ENCODE measurements at places on chromosomes 1 and 21.
A peak's percentile ranks its signal among the peaks of the same experiment; 100 is the strongest.

DNA sequence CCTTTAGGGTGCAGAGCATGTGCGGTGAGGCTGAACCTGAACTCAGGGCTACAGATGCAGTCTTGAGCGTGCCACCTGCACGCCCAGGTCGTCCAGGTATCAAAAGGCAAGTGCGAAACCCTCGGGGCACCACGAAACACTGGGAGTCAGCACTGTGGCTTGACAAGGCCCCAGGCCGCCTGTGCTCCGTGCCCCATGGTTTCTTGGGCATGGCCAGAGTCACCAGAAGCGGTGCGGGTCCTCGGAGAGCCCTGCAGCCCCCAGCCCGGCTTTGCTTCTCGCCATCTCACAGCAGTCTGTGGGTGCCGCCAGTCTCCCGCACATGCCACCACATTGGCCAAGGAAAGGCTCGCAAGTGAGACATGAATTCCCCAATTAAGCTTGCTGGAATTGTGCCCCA, 117.3 kb downstream of the PGBD5 start:
- no peak for DNase-seq

DNA sequence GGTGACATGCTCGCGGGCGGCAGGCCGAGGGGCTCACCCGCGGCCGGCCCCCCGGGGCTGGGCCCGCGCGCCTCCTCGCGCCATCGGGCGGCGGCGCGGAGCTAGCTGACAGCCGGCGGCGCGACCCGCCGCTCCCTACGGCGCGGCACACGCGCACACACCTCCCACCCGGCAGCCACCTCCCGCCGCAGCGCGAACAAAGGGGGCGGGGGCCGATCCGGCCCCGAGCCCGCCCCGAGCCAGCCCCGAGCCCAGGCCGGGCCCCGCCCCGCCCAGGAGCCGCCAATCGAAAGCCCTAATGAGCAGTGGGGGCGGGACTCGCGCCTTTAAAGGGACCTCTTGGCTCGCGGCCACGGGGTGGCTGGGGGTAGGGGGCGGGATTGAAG, at the start of gene KIF21B:
KIF21B (minus strand) TSS at position 198 of the 386 bp plus-strand sequence. CDS start 331 bp downstream, outside the sequence.
- peak; percentile 17 for DNase-seq

GRCh38 chr1:247362153-247362552, 30.5 kb upstream of the ZNF496 start:
- DNase-seq: no peak

- no peak for DNase-seq
These were observed 253.0 kb downstream of the FGGY start for GRCh38 chr1:59549903-59550302.

- no peak for DNase-seq
These were observed 13.4 kb upstream of the PEF1 start for GRCh38 chr1:31657972-31658510.

- no peak for DNase-seq
These were observed 59.8 kb downstream of the GPR88 start for GRCh38 chr1:100597784-100598183.

GRCh38 chr1:3846541-3846940, 10.5 kb downstream of the CEP104 start:
- no peak for DNase-seq

- DNase-seq: no peak
These were observed 4.0 kb upstream of the DMRTA2 start for GRCh38 chr1:50427086-50427817.

DNA sequence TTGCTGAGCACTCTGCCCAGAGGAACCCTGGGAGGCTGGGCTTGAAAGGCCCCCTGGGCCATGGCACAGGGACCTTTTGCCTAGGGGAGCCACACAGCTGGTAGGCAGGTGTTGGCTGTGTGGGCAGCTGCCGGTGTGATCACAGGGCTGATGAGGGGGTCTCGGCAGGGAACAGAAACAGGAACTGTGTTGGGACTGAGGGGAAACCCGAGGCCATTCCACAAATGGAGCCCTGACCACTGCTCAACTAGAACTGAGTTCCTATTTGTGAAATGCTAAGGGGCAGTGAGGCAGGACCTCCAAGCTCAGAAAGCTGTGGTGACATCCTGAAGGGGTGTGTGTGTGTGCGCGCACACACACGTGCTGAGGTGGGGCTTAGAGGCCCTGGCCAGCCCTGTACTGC, 6.4 kb upstream of the THEM5 start:
- no peak for DNase-seq

GRCh38 chr1:178220094-178220493, 126.2 kb downstream of the RASAL2 start:
- no peak for DNase-seq

- no peak for DNase-seq
These were observed 181.1 kb upstream of the GREM2 start for GRCh38 chr1:240792915-240793529.

- no peak for DNase-seq
These were observed 654.6 kb downstream of the ADGRL2 start for GRCh38 chr1:82455342-82455741.

DNA sequence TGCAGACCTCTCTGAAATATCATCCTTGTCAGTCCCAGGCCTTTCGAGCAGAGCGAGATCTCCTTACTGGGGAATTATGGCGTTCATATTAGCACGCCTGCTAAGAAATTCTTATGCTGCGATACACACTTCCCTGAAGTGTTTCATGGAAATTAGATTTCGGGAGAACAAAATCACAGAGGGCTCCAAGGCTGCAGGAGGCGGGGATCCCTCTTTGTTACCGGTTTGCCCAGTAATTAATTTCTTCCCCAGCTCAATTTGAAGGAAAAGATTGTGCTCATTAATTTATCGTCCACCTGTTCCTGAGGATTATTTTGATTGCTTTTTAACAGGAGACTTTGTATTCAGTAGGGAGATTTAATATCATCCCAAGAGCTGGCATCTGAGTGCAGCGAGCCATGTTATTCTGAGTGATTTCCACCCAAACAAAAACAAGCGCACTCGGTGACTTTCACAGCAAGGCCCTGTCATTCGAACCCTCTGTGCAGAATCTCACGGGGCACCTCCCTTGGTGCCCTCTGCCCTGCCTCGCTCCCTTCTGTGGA, 202.3 kb upstream of the GALNT2 start:
- DNase-seq: no peak
